ENCODE measurements at places on chromosomes 3 and 15. TPM values are rescaled to one million over a fixed set of nuclear protein-coding genes. Genes with fewer than 3 reads are reported as not detected.

ZNF774 gene
- total RNA-seq, result 0.33 TPM

SLC28A2 gene
- not detected for total RNA-seq

GLT8D1 gene
- total RNA-seq, result 35.2 TPM

NCK1 gene
- total RNA-seq, result 87.2 TPM

CHRM5 gene
- total RNA-seq, result not detected
